Neuronal stem cell (in vitro differentiated cells): ENCODE measurements at places on chromosomes 12 and 14.

DNA sequence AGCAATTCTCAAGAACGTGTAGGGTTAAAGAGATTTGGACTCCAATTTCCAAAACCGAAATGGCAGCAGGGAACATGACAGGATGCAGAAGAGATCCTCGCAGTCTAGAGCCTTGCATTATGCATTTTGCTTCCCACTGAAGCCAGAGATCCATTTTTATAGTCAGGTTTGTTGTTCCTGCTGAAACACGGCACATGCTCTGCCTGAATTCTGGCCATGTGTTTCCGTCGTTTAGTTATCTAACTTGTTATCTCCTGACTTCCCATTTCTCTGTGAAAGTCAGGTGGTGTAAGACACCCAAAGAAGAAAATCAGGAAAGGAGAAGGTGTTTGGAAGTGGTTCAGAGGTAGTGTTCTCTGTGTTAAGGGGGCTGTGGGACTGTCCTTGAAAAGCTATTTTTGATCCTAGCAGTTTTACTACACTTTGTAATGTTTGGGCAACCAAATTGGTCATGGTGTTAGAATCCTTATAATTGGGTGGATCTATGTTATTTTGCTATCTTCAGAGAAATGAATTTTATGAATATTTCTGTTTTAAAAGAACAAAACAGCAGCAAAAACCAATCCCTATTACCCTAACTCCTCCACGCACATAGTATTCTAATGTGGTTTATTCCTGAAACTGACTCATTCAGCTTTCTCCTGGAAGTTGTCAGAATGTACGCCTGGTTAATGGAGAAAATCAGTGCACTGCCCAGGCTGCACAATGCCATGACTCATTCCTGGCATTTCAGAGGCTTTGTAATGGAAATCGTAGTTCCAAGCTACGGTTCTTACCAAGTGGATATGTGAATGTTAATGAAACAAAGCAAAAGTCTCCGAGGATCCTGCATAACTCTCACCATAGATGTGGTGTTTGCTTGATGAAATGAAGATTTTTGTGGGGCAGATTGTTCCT lies 110.1 kb downstream of the SAMD4A start:
- peak; percentile 71 for DNase-seq

GRCh38 chr14:94284221-94284620 lies 8.8 kb downstream of the SERPINA10 start:
- no peak for DNase-seq

GRCh38 chr12:20524113-20524512 lies 155.8 kb downstream of the PDE3A start:
- DNase-seq, result no peak

- DNase-seq, result no peak
Measured at GRCh38 chr12:58363971-58364370, 422.6 kb downstream of the ATP23 start.

DNA sequence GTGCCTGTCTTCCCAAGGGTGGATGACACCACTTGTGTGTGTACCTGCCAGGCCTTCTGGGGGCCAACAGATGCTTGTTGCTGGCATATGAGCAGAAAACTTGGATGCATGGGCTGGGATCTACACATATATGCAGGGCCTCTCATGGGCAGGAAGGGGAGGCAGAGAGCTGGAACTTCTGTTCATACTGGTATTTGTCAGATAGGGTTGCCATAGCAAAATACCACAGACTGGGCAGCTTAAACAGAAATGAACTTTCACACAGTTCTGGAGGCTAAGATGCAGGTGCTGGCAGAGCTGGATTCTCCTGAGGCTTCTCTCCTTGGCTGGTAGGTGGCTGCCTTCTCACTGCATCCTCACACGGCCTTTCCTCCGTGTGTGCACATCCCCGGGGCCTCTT lies 121.8 kb downstream of the SUDS3 start:
- DNase-seq, result no peak

DNA sequence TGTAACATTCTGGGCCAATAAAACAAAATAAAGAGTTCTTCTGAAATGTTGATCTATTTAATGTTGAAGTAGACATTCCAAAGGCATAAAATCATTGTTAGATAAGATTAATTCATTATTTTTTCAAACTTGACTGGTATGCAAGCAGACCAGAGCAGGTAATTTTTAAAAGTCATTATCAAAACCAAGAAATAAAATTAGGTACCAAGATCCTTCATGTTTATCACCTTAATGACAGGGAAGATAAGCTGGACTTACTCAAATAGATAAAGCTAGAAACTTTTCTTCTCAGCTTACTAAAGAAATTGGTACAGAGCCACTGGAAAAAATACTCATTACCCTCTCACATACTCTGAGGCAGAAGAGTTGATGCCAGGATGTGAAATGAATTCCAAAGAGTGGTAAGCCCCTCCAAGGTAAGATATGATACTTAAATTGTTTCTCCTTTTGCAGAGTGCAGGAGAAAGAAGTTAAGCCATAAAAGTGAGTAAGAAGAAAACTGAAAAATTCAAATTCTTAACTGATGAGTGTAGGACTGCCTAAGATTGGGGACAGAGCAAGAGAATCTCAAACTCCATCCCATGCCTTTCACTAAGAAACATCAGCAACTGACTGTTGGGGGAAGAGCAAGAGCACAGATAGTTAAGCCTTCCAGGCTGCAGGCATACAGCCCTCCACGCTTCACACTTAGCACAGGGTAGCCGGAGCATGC lies 111.9 kb downstream of the SLC41A2 start:
- DNase-seq, result no peak

GRCh38 chr12:74537126-74537706 lies 419 bp upstream of the ATXN7L3B start:
- peak; percentile 21 for DNase-seq

DNA sequence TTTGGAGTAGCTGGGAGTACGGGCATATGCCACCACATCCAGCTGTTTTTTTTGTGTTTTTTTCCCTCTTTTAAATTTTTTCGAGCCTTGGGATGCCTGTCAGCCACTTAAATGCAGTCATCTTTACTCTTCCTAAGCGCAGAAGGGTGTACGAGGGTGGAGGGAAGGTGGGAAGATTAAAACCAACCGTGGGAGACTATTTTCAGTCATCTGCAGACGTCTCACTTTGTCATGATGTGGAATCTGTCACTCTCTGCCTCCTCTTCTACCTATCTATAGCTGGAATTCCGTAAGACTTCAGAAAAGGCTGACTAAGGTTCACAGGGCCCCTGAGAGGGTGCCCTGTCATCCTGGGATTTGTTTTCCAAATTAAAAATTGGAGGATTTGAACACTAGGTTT lies 105.3 kb downstream of the SAMD4A start:
- no peak for DNase-seq

DNA sequence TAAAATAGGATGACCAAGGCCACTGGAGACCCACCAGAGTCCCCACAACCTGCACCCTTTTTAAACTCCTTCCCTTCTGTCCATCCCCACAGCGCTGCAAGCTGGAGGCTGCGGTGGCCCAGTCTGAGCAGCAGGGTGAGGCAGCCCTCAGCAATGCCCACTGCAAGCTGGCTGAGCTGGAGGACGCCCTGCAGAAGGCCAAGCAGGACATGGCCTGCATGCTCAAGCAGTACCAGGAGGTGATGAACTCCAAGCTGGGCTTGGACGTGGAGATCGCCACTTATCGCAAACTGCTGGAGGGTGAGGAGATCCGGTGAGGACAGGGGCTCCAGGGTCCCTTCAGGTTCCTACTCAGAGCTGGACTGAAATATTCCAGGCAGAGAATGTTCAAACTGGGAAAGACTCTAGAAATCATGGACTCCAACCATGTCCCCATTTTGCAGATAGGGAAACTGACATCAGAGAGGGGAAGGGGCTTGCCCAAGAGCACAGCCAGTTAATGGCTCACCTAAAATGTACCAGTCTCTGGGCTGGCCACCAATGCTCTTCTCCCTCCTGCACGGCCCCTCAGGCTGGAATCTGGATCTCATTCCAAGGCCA lies 17.2 kb downstream of the KRT85 start:
- DNase-seq, result no peak

GRCh38 chr12:25427337-25428249 lies 125.5 kb downstream of the LMNTD1 start:
- no peak for DNase-seq

DNA sequence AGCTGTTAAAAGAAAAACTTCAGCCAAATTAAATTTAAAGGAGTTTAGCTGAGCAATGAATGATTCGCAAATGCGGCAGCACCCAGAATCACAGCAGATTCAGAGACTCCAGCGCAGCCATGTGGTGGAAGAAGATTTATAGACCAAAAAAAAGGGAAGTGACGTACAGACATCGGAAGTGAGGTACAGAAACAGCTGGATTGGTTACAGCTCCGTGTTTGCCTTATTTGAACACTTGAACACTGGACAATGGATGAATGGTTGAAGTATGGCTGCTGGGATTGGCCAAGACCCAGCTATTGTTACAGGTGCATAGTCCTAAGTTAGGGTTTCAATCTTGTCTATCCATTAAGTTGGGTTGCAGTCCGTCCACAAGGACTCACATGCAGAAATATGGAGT lies 42.6 kb downstream of the GALNT8 start:
- DNase-seq, result no peak

GRCh38 chr12:93042684-93043083 lies 113.6 kb upstream of the EEA1 start:
- DNase-seq, result no peak

DNA sequence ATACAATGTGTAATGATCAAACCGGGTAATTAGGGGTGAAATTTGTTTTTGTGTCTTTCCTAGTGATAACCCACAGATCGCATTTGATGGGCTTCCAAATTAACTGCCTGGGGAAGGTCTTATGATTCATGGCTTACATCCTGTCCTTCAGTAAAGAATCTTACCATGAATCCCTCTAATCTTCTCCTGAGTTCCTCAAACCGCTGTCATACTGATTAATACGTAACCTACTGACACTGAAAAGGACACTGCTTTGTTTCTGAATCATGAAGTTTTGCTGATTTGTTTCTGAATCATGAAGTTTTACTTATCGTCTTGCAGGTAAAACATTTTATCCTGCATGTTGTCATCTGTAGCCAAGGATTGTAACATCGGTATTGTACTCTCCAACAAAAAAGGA lies 52.0 kb upstream of the CRY1 start:
- no peak for DNase-seq

- DNase-seq, result no peak
Measured at GRCh38 chr14:102525219-102525928, 15.8 kb upstream of the ANKRD9 start.

- DNase-seq, result no peak
Measured at GRCh38 chr12:58459191-58459590, 461.1 kb downstream of the LRIG3 start.

DNA sequence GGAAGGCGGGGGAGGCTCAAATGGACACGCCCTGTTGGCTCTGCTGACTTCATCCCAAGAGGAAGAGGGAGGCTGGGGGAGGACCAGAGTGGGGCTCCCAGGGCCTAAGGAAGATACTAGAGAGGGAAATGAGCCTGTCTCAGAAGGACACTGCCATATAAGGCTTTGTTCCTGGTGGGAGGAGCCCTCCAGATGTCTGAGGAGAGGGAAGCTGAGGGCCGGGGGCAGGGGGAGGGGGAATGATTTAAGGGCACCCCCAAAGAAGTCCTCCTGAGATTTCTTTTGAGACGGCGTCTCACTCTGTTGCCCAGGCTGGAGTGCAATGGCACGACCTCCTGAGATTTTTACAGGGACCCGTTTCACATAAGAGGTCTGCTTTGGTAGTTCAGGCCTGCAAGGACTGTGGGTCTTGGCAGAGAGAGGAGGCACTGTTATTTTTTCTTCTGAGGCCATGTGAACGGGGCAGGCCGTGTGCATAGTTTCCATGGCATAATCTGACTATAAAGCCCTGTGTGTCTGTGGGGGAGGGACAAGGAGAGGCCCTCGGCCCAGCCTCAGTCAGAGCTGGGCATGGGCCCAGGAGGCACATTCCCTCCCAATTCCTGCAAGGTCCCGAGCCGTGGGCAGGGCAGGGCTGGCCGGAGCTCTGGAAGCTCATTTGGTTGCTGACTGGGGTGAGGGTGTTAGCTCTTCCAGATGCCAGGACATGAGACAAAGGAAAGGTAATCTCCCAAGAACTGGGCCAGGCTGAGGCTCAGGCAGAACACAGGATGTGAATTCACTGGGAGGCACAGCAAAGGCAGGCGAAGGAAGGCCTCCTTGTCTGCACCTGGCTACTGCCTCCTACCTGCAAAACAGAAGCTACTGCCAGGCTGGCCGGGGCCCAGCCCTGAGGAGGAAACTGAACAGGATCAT lies 22.2 kb upstream of the PLEKHG3 start:
- DNase-seq, result no peak
